ENCODE measurements at places on chromosomes 12 and 14.

GRCh38 chr14:76050797-76051392 lies 65.3 kb downstream of the IFT43 start:
- peak; percentile 61 for DNase-seq

GRCh38 chr14:91284146-91284790 lies 39.8 kb upstream of the GPR68 start:
- no peak for DNase-seq

DNA sequence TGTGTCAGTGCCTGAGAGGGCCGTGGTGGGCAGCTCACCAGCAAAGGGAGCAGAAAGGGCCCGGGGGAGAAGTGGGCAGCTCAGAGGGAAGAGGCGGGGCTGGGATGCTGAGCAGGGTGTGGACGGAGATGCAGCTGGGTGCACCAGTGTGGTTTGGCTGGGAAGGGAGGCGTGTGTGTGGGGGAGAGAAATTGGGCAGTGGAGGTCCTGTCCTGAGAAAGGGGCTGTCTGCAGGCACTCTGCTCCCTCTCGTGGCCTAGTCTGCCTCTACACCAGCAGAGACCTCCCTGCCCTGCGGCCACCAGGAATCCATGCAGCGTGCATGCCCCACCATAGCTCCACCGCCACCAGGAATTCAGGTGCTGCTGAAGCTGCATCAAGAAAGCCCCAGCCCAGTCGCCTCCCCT lies 6.4 kb downstream of the TMEM121 start:
- no peak for DNase-seq

DNA sequence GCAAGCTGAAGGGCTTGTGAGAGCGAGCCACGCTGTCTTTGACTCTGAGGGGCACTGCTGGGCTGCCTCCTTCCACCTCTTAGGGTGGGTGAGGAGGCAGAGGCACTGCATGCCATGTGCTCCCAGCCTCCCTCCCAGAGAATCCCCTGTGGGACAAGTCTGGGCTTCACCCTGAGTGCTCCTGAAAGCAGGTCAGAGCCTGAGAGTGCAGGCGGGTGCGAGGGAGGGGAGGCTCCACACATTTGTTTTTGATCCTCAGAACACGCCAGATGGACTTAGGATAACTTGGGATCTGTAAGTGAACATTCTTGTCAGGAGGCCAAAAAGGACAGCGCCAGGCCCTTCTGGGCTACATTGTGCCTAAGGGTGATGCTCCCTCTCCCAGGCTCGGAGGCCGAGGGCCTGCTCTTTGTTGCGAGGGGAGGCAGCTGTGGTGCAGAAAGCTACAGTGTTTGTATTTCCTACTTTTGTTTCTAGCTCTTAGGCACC lies 155.4 kb downstream of the TMX1 start:
- peak; percentile 77 for DNase-seq

GRCh38 chr12:130920723-130921381 lies 32.9 kb upstream of the ADGRD1 start:
- peak; percentile 82 for DNase-seq
